T-cell (primary cell): ENCODE measurements at places on chromosomes 7 and 10. TPM values are rescaled to one million over a fixed set of nuclear protein-coding genes. Genes with fewer than 3 reads are reported as not detected.

- H3K27me3 ChIP-seq, result no peaks in the 10 kb centered on the region
- peaks cover 16% of the 10 kb centered on the region for H3K4me1 ChIP-seq
- peak overlapping the region; percentile 34 for H3K4me3 ChIP-seq
Measured at GRCh38 chr7:159197066-159197975, 52.7 kb upstream of the VIPR2 start.

DNA sequence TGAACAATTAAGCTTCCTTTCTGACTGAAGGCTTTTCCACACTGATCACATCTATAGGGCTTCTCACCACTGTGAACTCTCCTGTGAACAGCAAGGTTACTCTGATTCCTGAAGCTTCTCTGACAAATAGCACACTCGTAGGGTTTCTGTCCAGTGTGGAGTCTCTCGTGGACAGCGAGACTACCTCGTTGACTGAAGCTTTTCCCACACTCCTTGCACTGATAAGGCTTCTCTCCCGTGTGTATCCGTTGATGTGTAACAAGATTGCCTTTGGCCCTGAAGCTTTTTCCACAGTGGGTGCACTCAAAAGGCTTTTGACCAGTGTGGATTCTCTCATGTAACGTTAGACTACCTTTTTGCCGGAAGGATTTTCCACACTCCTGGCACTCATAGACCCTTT lies 4.4 kb downstream of the ZNF32 start:
- no peak for DNase-seq
- no peaks in the 10 kb centered on the region for H3K27me3 ChIP-seq

- H3K27me3 ChIP-seq, result peaks cover 6% of the 10 kb centered on the region
- H3K4me3 ChIP-seq, result peak within 1 kb of the TSS; percentile 99
- no peak for DNase-seq
Measured at GRCh38 chr10:101061624-101062231, at the start of gene KAZALD1. TSS of gene KAZALD1 (plus strand) at chr10:101061989. CDS start at chr10:101062593, 604 bp downstream.

Gene FAM20C
- total RNA-seq, result 1.2 TPM

Gene PRSS37
- not detected for total RNA-seq
